ENCODE measurements at places on chromosomes 13 and 19.

- DNase-seq: no peak
These were observed 61.4 kb upstream of the TEX29 start for GRCh38 chr13:111259058-111259457.

GRCh38 chr19:13505761-13506470, 363 bp downstream of the CACNA1A start:
- no peak for DNase-seq

GRCh38 chr13:99199541-99200431, 868 bp upstream of the UBAC2 start:
- peak; percentile 13 for DNase-seq

DNA sequence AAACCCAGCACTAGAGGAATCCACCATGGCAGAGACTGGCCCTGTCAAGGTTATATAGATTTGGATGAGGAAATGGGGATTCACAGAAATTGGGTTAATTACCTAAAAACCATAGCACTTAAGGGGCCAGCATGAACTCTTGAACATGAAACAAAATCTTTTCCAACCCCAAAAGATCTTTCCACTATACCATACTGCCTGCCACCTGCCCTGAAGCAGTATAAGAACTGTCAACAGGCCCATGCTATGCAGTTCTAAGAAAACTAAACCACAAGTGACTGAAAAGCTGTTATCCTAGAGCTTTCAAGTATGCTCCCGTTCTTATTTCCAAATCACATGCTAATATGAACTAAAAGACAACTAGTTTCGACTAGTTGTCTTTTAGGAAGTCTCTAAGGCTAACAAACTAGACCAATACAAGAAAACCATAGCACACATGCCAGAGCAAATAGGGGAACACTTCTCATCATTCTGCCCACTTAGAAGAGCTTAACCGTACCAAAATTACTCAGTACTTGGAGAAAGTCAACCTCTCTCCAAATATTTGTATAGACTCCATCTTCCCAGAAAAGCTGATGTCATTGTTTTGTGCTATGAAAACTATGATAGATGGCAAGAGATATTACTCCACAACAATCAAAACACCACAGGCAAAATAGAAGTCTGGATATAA, 27.5 kb downstream of the HSPH1 start:
- DNase-seq: no peak

DNA sequence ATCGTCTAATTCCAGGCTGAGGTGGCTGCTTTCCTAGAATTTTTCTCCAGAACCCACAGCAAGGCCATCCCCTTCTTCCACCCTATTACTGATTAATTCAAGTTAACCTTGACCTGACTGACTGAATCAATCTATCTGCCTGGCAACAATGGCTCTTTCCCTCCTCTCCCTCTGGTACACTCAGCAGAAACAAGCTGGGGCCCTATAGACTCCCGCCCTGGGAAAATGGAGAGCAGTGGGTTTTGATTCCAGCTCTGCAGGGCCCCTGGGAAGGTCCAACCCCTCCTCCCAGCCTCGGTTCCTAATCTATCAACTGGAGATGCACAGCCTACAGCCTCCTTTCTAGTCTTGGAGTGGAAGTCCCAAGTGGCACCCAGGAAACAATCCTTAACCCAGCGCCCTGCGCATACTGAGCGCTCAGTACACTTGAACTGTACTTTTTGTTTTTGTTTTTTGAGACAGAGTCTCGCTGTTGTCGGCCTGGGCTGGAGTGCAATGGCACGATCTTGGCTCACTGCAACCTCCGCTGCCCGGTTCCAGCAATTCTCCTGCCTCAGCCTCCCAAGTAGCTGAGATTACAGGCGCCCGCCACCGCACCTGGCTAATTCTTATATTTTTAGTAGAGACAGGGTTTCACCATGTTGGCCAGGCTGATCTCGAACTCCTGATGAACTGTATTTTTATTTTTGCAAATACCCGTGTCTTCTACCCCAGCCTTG, 5.2 kb upstream of the C3 start:
- no peak for DNase-seq

- no peak for DNase-seq
These were observed 150.9 kb downstream of the PDS5B start for GRCh38 chr13:32737111-32737571.

DNA sequence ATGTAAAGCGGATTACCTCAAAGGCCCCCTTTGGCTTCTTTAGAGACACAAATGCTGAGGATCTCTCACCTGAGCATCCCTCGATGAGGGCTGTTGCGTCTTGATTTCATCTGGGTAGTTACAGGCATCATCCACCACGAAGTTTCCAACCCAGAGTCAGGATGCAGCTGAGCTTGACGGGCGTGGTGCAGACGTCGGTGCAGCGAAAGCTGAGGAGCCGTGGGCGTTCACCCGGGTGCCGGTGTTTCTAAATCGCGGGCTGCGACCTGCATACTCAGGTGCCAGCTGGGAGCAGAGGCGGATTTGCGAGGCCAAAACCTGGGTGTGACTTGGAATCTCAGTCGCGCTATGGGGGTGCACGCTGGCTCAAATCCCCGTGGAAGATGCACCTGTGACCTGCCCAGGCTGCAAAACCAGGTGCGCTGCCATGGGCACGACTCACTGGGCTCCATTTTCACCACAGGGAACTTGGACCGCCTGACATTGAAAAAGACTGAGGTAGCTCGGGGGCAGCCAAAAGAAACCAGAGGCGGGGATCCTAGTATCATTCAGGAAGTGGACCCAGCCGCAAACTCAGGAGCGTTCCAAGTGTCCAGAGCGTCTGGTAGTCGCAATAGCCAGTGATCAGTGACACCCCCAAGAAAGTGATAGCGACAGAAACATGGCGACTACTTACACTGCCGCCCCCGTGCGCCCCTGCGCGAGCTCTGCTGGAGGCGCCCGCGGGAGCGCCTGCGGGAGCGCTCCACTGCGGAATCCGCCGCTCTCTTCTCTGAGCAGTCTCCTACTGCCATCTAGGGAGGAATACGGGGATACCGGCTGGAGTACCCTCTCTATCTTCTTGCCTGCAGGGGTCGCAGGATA, 36.4 kb upstream of the IGFL4 start:
- DNase-seq: peak; percentile 89

DNA sequence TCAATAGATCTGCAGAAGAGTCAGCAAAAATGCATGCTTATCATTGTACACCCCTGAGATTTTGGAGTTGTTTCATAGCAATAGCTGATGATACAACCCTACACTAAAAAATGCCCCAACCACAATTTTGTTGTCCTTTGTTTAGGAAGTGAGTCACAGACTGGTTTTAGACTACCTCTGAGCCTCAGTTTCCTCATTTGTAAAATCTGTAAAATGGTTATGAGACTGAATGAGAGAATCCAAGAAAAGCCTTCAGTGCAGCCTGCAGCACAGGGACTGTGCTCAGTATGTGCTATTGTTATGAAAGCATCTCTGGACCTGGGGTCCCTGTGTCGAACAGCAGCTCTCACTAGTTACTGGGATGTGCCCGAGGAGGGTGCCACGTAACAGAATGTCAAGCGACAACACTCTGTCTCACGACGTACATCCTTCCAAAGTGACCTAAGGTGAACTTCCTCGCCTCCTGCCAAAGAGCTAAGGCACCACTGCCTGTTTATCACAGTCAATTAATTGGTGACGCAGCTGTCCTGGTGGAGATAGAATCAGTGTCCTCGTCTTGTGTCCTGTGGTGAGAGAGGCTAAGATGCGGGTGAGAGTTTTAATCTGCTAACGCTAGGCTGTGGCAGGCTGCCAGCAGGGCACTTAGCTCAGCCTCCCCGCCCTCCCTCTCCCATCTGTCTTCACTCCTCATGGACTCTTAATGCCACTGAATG, 18.1 kb downstream of the DHRS12 start:
- no peak for DNase-seq

GRCh38 chr13:54912367-54912766, 1883.8 kb downstream of the OLFM4 start:
- DNase-seq: no peak

GRCh38 chr13:59368693-59369092, 795.0 kb downstream of the DIAPH3 start:
- no peak for DNase-seq

GRCh38 chr19:31325342-31325741, 23.9 kb downstream of the TSHZ3 start:
- DNase-seq: no peak

DNA sequence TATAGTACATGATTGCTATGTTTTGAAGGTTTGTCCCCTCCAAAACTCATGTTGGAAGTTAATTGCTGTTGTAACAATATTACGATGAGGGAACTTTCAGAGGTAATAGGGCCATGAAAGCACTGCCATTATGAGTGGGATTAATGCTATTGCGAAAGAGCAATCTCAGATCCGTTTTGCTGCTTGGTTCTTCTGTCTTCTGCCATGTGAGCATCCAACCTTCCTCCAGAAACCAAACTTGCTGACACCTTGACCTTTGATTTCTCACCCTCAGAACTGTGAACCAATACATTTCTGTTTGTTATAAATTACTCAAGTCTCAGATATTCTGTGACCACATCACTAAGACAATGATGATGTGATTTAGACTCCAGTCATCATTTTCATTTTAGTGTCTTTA, 2590.9 kb downstream of the PCDH9 start:
- no peak for DNase-seq

DNA sequence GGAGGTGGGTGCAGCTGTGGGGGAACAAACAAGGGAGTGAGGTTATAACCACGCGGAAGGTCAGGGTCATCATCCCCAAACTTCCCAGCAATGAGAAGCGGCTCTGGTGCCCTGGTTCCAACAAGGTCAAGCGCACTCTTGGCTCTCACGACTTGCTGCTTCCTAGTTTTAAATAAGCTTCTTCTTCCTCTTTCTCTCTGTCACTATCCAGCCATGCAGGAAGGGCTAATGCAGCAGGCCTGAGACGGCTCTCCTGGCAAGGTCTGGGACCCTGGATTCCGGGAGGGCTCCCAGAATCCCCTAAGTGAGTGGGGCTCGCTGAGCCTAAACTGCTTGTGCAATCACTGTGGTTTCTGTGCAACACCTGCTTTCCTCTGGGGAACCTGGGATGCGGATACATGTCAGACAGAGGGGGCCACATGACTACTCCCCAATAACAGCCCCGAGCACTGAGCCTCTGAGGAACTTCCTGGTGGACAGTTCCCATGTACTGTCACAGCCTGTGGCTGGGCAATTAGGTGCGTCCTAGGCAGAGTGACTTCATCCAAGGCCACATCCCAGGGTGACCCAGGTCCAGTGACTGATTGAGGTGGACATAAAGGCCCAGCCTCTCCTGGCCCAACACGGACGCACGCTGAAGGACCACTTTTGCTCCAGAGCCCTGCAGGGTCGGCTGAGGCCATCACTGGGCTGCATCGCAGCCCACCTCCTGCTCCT, 24.2 kb downstream of the VRK3 start:
- no peak for DNase-seq

GRCh38 chr19:7697721-7698287, 4.1 kb downstream of the FCER2 start:
- DNase-seq: no peak

DNA sequence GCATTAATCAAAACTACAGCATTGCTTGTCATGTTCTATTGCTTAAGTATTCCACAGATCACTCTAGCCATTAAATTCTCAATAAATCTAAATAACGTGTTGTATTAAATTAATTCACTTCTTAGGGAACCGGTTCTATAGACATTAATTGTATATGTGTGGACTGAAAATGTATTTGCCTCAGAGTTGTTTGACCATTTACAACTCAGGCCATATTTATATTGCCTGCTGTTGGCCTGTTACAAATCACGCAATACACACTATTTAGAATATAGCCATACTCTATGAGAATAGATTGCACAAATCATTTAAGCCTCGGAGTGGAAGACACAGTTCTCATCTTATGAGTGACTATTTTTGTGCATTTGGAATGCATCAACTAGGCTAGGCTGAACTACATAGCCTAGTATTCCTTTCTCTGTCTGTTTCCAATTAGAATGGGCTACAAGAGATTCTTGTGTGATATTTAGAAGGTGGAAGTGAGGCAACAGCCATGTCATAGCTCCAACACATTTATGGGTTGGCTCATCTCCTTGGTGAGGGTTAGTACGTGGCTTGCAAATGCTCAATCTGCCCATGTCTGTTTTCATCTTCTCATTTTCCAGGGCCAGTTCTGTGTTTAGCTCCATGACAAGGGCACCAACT, 1116.1 kb downstream of the PCDH9 start:
- no peak for DNase-seq

GRCh38 chr13:66972659-66973058, 257.5 kb downstream of the PCDH9 start:
- DNase-seq: no peak

- no peak for DNase-seq
These were observed 15.4 kb downstream of the TMEM272 start for GRCh38 chr13:51829568-51829899.

GRCh38 chr13:53182724-53183123, 154.1 kb downstream of the OLFM4 start:
- DNase-seq: no peak

- no peak for DNase-seq
These were observed 12.0 kb upstream of the KCNC3 start for GRCh38 chr19:50341091-50341564.
